Vagina (tissue), 2 donors: ENCODE measurements at places on chromosomes 6 and 20.

- no peak for DNase-seq
Observed at GRCh38 chr6:146354451-146354850, 189.2 kb upstream of the RAB32 start.

DNA sequence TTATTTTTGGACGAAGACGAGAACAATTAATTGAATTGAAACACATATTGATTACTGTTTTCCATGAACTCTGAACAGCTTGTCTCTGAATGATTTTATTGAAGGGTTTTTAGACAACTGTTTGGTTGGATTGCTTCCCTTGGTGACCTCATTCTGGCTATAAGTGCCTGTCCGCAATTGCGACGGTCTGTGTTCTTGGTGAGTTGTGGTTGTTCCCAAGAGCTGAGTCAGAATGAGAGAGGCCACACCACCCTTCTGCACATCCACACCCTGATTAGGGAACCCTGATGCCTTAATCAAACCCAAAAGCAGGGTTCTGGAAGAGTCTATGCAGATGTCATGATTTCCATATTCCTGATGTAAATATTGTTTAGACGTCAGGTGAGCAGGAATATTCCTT is 747.0 kb downstream of the PTPRT start:
- DNase-seq = no peak

DNA sequence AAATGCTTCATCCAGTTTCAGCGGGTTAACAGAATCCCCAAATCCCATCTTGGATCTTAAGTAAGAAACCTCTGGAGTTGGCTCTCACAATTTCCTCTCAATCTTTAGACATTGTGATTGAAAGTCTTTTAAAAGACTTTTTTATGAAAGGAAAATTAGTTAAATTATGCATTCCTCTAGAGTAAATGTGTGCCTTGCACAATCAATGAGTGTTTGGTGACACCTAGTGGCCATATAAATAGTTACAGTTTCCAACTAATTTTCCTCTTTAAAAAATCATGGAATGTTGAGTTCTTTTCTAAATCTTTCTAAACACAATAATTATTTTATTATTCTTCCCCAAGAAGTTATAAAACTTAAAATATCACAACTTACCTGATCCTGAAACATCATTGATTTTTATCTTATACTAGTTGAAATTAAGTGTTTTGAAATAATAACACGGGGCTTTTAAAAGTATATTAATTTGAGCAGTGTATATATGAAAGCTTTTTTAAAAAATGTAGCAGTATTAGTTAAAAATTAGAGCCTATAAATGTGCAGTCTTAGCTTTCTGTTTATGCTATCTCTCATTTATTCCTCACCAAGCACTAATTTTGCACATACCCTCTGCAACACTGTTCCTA is 66.4 kb downstream of the PKHD1 start:
- no peak for DNase-seq

DNA sequence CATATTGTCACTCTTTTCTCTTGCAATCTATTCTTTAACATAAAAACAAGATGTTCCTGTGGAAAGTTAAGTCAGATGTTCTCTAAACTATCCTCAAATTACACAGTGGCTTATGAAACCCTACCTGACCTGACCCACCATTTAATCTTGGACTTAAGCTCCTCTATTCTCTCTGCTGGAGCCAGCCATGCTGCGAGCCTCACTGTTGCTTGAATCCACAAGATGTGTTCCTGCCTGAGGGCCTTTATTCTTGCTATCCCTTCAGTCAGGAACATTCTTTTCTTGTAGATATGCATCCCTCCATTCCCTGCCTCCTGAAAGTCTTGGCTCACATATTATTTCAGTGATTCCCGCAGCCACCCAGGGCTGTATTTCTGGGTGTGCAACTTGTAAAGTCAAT is 283.2 kb downstream of the EPHA7 start:
- no peak for DNase-seq

- DNase-seq = no peak
Observed at GRCh38 chr6:147486683-147487082, 21.8 kb upstream of the SAMD5 start.
